ENCODE measurements at places on chromosomes 11 and 22. TPM values are rescaled to one million over a fixed set of nuclear protein-coding genes. Genes with fewer than 3 reads are reported as not detected.
A peak's percentile ranks its signal among the peaks of the same experiment; 100 is the strongest.

TUT1 gene
- total RNA-seq: 5.7 TPM

PVALB gene
- total RNA-seq: not detected

GP1BB gene
- total RNA-seq: 25.8 TPM

DERL3 gene
- total RNA-seq: 4.0 TPM

OR4C16 gene
- not detected for total RNA-seq

FGF3 gene
- total RNA-seq: not detected

OR52E8 gene
- not detected for total RNA-seq

DGCR2 gene
- total RNA-seq: 32.8 TPM

GAS2 gene
- 9.7 TPM for total RNA-seq

B3GAT1 gene
- 0.16 TPM for total RNA-seq

CABP7 gene
- not detected for total RNA-seq

C22orf31 gene
- total RNA-seq: not detected

CHST1 gene
- total RNA-seq: 2.7 TPM

- DNase-seq: no peak
Observed at GRCh38 chr22:39583066-39583667, 12.6 kb downstream of the CACNA1I start.

DNA sequence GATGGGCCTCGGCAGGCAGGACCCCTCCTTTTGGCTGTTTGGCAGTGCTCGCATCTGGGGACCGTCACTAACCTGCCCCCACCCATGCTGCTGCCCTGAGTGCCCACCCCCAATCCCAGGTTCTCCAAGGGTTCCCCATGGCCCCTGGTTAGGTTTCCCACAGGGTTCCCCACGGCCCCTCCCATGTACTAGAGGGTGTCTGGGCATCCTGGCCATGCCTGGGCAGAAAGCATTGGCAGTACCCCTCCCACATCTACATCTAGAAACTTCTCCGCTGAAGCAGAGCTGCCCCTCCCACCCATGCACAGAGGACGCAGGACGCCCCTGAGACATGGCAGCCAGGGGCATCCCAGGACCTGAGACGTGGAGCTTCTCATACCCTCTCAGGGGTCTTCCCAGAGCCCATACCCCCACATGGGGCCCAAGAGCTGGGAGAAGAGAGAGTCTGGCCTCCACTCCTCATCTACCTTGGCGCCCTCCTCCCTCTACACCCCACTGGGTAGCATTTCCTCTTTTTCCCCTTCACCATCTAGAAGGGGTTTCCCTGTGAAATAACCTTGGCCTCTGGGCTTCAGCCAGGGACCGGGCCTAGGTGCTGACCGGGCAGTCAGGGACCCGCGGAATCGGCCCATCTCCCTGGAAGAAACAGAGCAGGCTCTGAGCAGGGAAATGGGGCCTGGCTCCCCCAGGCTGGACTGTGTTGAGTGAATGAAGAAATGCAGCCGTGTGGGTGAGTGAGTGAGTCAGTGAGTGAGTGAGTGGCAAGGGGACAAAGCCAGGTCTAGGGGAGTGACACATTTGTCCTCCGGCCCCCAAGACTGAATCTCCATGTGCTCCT, 987.3 kb downstream of the BRD1 start:
- no peak for DNase-seq

- DNase-seq: peak; percentile 83
Observed at GRCh38 chr11:60951904-60952741, at the start of gene SLC15A3. TSS of gene SLC15A3 (minus strand) at chr11:60952176. CDS start at chr11:60951551, 625 bp downstream.

- no peak for DNase-seq
Observed at GRCh38 chr11:43866520-43866919, 14.1 kb upstream of the ALKBH3 start.

DNA sequence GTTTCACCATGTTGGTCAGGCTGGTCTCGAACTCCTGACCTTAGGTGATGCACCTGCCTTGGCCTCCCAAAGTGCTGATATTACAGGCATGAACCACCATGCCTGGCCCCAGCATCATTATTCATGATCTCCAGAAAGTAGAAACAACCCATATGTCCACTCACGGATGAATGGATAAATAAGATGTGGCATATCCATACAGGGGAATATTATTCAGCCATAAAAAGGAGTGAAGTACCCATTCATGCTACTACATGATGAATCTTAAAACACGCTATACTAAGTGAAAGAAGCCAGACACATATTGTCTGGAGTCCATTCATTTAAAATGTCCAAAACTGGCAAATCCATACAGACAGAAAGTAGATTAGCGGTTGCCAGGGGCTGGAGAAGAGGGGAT, 79.9 kb upstream of the TCF20 start:
- no peak for DNase-seq

GRCh38 chr11:109130910-109131309, 291.1 kb upstream of the C11orf87 start:
- no peak for DNase-seq

- no peak for DNase-seq
Observed at GRCh38 chr22:35604621-35605368, 12.3 kb downstream of the MB start.

DNA sequence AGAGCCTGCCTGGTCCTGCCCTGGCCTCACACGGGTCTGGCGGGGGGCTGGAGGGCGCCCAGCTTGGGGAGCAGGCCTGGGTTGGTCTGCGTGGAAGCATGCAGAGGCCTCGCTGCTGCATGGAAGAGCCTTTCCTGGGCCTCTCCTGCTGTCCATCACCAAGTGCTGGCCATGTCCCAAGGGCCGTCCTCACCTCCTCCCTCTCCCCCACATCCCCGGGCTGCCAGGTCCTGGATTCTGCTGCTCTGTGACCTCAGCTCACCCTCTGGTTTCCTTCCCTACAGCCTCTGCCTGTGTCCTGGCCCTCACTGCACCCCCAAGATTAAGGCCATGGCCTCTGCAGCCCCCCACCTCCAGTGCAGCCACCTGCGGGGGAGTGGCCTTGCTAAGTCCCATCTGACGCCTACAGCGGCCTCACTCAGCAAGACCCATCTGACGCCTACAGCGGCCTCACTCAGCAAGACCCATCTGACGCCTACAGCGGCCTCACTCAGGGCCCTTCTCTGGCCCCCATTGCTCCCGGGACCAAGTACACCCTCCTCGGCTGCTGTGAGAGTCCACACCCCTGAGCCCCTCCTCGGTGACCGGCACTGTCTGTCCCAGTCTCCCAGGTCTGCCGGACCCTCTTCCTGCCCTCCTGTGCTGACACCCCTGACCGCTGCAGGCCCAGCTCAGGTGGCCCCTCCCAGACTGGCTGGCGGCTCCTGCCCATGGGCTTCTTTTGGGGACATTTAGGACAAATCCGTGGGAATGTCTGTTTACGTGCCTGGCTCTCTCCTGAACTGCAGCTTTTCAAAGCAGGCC, 119.5 kb upstream of the B3GAT1 start:
- peak; percentile 28 for DNase-seq

DNA sequence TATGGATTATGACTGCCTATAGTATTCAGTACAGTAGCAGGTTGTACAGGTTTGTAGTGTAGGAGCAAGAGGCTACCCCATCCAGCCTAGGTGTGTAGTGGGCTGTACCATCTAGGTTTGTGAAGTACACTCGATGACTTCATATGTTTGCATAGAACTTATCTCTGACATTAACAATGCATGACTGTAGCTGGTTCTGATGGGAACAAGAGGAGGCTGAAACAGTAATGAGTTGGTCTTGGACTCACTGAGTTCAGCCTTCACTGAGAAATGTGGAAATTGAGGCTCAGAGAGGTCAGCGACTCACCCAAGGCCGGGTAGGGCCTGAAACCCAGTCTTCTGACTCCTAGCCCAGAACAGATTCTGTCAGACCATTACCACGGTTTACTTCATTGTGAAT, 13.0 kb downstream of the MYO7A start:
- DNase-seq: no peak

GRCh38 chr11:64654958-64655541, 64.0 kb downstream of the SLC22A12 start:
- no peak for DNase-seq

DNA sequence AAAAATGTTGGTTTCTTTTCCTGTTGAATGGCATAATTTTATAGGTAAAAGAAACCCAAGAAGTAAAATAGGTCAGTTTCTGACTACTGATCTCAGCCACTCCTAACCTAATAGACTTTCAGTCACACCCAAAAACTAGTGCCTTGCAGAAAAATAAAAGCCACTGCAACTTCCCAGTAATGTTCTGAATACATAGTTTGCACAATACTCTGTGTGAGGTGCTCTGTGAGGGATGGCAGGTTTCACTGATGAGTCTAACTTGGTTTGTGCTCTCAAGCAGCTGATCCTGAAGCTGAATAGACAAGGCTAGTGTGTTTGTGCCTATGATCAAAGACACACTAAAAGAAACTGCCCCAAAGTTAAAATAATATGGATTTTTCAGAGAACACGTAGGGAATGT, 758.3 kb downstream of the NELL1 start:
- DNase-seq: no peak

DNA sequence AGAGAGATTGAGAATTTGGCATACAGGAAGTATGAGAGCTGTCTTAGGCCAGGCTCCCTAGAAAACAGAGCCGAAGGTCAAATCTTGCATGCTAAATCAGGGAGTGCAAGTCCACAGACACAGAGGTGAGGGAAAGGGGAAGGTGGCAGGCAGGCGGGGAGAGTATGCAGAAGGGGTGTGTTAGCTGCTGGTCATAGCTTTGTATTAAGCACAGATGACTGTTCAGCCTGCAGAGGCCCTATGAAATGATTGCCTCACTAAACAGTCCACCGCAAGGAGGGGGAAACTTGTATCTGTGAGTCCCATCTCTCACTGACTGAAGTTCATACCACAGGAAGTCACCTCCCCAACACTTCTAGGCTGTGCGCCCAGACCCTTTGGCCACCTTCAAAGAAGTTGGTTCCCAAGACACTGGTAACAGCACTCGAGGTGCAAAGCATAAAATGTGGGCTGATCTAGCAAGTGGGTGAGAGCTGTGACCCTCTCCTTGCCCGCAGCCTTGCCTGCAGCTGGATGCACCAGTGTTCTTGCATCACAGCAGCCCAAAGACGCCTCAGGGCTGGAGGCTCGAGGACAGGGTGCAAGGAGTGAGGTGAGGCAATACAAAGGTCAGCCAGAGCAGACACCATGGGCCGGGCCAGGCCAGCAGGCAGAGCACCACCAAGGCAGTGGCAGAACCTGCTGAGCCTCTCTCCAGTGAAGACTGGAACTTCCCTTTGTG, 115.3 kb upstream of the TBCEL start:
- DNase-seq: no peak

- DNase-seq: peak; percentile 40
Observed at GRCh38 chr22:44212936-44213335, 32.2 kb downstream of the PARVG start.

DNA sequence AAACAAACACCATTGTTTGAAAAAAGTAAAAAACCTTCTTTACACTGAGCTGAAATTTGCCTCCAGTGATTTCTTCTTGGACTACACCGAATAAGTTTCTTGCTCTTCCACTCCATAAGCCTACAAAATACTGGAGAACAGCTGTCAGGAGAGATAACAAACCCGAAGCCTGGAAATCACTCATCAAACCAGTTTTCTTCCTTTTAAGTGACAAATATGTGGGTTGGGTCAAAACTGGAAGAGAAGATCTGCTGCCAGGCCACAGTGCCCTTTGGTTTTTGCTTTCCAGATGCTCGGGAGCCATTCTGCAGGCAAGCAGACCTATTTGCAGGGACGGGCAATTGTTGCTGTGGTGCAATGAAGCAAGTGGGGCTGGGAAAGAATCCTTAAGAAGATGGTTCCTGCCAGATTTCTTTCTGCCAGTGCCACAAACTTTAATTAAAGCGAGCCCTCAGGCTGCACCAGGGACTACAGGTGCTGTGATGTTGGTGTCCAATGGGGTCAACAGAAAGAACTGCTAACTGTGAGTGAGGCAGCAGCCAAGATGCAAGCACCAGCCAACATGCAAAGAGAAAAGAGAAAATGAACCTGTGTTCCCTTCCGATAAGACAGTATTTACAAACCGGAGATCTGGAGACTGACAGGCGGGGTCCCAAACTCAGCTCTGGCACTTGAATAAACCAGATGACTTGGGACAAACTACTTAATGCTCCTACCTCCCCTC, 44.8 kb upstream of the SMCO4 start:
- no peak for DNase-seq

DNA sequence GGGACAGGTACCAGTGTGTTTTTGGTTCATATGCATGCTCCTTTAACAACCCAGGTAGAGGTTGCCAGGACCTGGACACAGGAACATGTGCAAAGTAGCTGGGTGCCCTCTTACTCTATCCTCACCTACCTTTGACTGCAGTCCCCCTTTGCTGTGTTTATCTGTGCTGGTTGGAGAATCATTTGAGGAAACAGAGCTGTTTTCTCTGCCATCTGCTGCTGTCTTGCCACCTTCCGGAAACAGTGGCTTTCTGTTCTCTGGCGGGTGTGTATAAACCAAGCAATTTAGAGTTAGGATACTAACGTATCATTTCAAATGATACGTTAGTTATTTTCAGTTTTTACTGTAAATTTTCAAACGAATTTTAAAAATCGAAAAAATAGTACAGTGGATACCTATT, 171.9 kb upstream of the TTC12 start:
- DNase-seq: no peak

- DNase-seq: no peak
Observed at GRCh38 chr11:47327025-47327424, 25.5 kb downstream of the MYBPC3 start.

- DNase-seq: no peak
Observed at GRCh38 chr11:34302046-34302921, 55.5 kb downstream of the ABTB2 start.

- no peak for DNase-seq
Observed at GRCh38 chr11:5300251-5300650, 1.5 kb downstream of the OR51B4 start.

DNA sequence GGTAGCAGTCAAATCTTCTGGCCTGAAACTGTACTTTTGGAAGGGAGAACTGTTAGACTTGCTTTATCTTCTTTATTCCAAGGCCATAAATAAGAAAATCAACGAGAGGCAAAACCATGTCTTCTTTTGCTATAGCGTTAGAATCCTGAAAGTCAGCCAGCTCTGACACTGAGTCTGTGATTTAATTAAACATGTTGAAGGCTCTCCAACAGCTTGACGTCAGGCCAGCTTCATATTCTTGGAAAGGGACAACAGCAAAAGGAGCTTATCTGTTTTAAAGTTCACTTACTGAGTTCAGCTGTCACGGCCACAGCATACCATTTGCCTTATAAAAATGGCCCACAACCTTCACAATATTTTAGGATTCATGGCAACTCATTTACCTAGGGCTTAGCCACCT, 131.0 kb upstream of the LDLRAD3 start:
- DNase-seq: no peak

GRCh38 chr11:92552942-92553341, 328.3 kb downstream of the FAT3 start:
- no peak for DNase-seq

GRCh38 chr11:10567446-10567845, 1.0 kb downstream of the LYVE1 start:
- DNase-seq: no peak

DNA sequence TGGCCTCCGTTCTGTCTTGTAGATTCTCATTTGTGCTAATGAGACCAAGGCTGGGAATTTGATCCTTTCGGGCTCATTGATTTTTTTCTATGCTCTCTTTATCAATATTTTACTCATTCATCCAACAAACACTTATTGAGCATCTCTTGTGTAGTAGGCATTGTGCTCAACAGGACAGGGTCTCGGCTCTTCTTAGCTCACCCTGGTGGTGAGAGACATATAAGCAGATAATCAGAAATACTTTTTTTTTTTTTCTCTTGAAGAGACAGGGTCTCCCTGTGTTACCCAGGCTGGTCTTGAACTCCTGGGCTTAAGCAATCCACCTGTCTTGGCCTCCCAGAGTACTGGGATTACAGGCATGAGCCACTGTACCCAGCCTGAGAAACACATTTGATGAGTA, 48.0 kb upstream of the SLC5A1 start:
- no peak for DNase-seq
